Stimulated activated CD8-positive, alpha-beta memory T cell treated with anti-CD3 and anti-CD28 coated beads, Interleukin-4, amount 100 ng/mL, for 1 hour (primary cell): ENCODE measurements at places on chromosomes 13 and 19.

GRCh38 chr13:78121001-78121400 is 202.4 kb upstream of the EDNRB start:
- DNase-seq, result no peak

DNA sequence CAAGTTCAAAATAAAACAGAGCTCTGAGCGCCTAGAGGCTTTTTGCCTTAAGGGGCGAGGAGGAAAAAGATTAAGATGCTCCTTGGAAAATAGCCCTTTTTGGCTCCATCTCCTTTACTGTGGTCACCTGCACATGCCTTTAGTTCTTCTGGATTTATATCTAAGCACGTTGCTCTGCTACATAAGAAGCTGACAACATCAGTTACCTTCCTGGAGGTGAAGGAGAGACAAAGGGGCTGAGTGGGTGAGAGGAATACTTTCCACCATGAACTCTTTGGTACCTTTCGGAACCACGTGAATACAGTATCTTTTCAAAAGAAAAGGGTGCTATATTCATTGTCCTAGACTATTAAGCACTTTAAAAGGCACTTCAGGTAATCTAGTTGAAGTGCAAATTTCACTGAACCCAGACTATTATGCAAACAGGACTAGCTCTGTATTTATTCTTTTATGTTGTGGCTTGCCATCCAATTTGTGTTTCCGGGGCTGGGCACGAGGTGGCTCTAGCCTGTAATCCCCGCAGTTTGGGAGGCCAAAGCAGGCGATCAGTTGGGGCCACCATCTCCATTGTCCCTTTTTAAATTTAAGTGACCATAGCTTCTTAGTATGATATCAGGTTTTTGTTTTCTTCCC is 201.5 kb downstream of the TM9SF2 start:
- no peak for DNase-seq

- DNase-seq, result no peak
These were observed 552 bp upstream of the GRWD1 start for GRCh38 chr19:48445256-48445605.

DNA sequence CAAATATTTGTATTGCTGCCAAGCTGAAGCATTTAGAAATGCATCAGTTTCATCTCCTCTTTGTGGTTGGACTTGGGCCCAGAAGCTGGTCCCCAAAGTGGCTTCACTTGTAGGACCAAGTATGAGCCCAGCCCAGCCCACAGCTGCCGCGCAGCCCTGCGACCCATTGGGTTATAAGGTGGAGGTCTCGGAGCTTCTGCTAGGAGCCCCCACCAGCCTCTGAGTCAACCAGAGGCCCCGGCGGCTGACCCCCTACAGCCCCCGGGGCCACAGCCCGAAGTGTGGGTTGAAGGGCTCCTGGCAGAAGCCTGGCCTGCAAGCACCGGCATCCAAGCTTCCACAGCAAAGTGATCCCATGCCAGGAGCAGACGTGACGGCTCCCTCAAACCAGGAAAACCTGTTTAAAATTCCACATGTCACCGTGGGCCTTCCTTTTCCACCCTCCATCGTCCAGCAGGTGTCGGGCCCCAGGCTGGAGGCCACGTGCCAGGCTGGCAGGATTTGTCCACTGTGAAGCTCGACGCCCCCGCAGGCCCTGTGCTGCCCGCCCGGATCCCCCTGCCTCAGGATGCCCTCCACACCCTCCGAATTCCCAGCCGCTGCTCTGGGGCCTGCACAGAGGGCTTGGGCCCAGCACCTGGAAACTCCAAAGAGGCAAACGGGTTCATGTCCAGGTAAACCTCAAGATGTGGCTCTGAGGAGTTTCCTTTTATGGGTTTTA is 54.7 kb downstream of the C13orf46 start:
- DNase-seq, result no peak

- DNase-seq, result no peak
These were observed 5.8 kb downstream of the LSR start for GRCh38 chr19:35254341-35255297.

GRCh38 chr13:98466634-98467236 is 110.2 kb downstream of the STK24 start:
- DNase-seq, result no peak

DNA sequence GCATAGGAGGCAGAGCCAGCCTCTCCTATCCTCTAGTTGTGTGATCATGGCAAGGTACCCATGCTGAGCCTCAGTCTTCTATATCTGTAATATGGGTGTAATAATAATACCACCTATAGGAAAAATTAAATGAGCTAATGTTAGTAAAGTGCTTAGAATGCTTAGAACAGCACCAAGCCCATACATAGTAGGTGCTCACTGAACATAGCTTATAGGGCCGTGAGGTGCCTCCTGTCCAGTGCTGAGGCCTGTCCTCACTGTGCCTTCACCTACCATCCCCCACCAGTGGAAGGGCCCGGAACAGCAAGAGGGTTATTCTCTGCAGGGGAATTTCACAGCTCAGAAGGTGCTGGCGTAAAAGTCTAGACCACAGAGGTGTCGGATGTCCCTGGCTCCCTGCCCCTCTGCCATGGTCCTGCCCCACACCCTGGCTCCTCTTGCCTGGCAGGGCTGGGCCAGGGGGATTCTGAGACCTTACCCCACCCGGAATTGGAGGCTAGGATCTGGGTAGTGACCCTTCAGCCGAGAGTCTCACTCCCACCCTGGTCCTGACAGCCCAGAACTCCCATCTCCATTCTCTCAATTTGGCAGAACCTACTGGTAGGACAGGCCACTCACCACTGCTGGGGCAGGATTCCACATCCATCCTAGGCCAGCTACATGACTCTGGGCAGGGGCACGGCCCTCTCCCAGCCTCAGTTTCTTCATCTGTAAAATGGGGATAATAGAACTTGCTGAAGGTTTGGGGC is 2.2 kb upstream of the SCN1B start:
- no peak for DNase-seq

DNA sequence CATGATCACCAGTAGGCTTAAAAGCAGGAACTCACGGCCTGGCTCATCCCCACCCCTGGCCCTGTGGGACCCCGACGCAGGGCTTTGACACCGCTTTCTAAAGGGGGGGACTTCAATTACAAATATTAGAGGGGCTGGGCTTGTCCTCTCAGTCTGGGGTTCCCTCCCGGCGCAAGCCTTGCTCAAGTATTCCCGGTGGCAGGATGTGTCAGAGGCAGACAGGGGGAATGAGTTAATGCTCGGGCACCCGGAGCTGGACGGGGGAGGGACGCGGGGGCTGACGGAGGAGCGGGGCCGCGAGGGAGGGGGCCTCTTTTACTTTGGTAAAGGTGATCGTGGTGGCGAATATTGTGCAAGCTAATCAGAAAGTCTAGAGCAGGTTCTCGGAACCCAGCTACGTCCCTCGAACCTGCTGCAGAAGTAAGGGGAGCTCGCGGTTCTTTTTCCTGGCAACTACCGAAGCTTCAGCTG is 1.1 kb downstream of the FGF14 start:
- no peak for DNase-seq

DNA sequence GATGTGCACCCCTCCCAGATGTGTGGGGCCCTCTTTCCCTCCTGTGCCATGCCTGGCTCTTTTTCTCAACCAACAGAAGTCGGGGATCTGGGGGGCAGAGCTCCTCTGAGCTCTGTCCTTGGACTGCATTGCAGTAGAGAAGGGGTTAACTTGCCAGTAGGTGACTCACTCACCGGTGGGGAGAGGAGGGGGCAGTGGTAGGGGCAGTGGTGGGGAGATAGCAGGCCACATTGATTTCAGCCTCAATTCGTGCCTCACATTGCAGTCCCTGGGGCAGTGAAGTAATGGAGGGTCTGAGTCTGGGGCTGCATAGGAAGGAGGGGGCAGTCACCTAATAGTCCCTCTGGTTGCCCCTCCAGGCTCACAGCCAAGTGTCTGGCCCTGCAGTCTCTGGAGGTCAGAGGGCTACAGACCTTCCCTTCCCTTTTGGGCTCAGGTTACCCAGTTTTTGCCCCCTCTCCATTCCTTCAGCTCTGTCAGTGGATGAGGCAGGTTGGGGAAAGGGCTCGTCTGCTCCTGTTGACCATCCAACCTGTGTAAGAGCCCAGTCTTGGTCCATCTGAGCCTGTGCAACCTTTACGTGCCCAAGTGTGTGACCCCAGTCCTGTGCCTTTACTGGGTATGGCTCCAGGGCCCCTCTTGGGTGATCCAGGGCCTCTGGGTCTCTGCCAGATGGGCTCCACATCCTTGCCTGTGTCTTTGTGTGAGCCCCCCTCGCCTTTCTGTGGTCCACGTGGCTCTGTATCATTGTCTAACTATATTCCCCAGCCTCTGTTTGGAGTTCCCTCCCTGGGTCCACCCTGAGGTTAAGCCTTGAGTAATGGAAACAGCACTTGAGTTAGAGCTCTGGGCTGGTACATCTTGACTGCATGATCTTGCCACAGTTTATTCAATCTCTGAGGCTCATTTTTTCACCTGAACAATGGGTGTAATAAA is 13.0 kb downstream of the CIC start:
- no peak for DNase-seq

GRCh38 chr19:45395821-45396617 is 8.8 kb downstream of the PPP1R13L start:
- no peak for DNase-seq

GRCh38 chr19:48398102-48398374 is 4.6 kb downstream of the GRIN2D start:
- DNase-seq, result no peak

DNA sequence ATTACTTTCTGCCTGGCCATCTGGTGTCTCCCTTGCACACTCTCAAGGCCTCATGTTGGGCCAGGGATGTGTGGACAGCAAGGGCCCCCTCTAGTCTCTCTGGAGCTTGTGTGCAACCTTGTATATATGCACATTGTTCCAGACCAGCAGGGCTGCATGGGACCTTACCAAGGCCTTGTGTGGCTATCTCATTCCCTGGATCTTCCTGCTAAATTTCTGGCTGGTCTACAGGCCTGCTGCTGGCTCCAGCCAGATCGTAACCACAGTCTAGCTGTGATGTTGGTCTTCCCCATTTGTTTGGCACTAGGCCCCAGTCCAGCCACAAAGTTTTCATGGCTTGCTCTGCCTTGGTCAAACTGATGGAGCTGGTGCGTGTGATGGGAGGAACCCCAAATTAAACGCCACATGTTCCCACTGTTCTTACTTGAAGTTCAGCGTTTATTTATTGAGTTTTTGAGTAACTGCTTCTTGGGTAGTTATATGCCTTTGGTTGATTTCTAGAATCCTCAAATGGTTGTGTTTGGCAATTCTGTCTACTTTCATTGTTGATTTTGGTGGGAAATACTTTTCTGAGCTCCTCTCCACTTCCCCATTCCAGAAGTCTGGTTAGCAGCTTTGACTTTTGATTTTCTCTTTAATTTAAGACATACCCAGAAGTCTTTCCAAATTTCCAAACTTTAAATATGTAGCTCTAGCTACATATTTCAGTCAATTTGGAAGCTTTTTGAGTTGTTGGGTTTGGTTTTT is 56.4 kb downstream of the SIPA1L3 start:
- DNase-seq, result no peak

GRCh38 chr13:72677431-72677830 is 50.0 kb downstream of the MZT1 start:
- DNase-seq, result no peak

DNA sequence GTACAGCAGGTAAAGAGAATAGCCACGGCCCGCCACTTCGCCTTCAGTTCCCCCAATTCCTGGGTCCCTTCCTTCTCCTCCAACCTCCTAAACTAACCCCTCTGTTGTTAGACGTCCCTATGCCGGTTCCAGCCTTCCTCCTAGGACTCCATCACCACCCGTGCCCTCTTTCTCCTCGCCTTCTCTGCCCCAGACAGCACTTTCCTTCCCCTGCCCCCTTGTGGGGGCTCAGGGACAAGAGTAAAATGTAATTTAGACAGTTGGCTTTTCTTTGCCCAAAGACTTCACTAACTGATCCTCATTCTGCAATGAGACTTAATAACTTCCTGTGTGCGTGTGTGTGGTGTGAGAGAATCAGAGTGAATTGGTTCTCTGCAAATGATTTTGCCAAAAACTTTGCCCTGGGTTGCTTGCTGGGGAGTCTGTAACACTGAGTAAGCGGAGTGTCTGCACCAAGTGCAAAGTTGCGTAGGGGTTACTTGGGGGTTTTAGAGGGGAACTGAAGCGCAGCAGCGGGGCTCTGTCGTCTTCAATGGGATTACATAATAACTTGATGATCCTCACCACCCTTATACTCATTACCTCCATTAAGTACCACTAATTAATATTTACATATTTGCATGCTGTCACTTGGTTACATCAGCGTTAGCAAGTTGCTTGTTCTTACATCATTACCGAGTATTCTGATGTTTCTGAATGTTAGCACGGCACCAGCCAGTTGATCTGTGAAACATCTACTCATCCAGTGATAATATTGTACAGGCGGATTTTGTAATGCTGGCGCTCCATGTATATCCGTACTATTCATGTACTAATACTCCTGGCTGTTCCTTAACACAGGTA is 19.9 kb upstream of the SGCG start:
- no peak for DNase-seq

GRCh38 chr13:36806102-36806501 is 12.9 kb upstream of the RFXAP start:
- DNase-seq, result no peak

DNA sequence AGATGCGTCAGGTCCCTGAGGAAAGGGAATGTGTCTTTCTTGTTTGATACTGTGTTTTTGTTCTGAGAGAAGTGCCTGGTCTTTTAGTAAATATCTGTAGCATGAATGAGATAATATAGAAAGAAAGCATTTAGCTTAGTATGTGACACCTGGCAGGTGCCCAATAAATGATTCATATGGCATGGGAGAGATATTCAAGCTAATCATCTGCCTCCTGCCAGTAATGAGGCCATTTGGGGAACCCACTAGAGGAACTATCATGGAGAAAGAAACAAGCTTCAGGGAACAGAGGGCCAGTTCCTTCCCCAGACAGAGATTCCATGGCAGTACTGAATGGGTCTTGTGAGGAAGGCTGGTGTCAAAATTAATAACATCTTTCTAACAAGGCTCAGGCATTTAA is 603.9 kb downstream of the DCT start:
- no peak for DNase-seq

DNA sequence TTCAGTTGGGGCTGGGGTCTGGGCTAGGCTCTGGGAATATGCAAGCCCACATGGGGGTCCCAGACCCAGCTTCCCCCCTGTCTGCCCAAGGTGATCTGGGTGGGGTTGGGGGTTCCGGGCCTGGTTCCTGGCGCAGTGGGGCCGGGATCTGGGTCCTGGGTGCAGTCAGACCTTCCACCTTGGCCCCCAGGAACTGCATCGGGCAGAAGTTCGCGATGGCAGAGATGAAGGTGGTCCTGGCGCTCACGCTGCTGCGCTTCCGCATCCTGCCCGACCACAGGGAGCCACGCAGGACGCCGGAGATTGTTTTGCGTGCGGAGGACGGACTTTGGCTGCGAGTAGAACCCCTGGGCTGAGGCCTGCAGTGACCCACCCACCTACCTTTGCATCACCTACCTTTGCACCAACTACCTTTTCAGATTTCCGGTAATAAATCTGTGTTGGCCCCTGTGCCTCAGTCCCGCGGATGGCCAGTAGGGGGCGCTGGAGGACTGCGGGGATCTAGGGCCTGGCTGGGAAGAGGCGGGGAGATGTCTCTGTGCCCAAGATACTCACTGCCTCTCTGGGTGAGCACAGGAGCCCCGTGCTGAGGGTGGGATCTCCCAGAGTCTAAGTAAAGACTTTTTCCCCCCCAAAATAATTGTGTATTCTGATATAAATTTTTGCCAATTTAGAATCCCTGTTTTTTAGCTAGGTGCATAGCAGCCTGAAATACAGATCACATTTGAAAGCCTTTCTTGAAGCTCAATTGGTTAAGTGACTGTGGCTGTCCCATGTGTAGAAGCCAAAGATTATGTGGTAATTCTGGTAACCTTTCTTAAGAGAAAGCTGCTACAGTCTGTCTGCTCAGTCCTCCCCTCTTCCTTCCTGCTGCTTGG is 11.5 kb upstream of the CYP4F3 start:
- peak; percentile 90 for DNase-seq

- no peak for DNase-seq
These were observed 32.6 kb upstream of the SLC46A3 start for GRCh38 chr13:28751175-28751960.
